Stimulated activated CD8-positive, alpha-beta memory T cell treated with anti-CD3 and anti-CD28 coated beads, Interleukin-4, amount 100 ng/mL, for 1 hour (primary cell): ENCODE measurements at places on chromosomes 6 and 20.

DNA sequence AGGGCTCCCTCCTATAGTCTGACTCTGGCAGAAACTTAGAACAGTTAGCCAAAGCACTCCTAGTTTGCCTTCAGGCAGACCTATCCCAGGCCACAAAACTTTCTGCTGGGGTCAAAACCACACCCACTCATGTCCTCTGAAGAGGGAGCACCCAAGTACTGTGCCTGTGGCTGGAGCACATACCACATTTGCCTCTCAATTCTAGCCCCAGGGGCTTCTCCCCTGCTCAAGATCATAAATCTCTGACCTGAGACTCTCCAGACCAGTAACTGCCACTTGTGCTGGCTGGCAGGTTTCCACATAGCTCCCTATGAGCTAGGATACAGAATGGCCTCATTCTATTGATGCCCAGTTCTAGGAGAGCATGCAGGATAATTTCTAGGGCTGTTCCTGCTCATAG lies 781.0 kb downstream of the EYS start:
- no peak for DNase-seq

GRCh38 chr6:136553166-136553787 lies 3.1 kb upstream of the MAP7 start:
- no peak for DNase-seq

- no peak for DNase-seq
Measured at GRCh38 chr6:13006578-13007300, 290.2 kb downstream of the PHACTR1 start.

DNA sequence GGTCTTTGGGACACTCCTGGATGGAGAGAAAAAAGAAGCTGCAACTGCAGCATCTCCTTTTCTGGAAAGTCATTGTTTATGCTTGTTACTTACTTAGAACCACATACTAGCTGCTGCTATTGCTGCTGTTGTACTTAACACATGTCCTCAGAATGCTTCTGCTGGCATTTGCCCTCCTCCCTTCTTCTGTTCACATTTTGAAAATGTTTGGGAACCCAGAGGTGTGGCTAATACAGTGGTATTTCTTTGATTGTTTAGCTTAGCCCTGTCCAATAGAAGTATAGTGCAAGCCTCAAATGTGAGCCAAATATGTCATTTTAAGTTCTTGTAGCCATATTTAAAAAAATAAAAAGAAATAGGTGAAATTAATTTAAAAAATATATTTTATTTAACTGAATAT lies 8.4 kb downstream of the DTD1 start:
- DNase-seq: no peak

DNA sequence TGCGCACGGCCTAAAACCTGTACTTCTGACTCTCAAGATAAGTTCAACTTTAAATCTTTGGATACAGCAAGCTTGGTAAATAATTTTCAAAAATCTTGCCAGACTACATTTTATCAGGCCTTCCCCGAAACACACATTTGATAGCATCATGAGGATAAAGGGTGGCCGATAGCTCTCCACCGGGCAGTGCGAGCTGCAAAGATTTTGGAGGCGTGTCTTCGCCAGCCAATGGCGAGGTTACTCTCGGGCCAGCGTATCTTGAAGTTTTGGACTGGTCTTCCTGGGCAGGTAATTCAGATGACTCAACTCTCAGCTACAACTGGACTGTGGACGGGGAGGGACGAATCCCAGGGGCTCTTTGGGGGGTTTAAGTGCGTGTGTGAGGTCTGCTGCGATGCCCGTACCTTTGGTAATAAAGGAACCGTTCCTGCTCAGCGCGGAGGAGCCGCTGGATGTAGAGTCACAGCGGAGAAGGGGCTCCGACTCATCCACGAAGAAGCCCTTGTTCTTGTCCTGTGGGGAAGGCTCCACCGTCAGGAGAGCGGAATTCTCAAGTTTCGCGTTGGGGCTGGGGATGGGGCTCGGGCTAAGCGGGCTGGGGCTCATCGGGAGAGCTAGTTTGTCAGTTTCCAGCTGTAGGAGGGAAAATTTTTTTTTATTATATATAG lies 75.3 kb downstream of the TNFRSF21 start:
- DNase-seq: no peak

GRCh38 chr6:1024587-1024986 lies 287.3 kb upstream of the FOXQ1 start:
- no peak for DNase-seq

DNA sequence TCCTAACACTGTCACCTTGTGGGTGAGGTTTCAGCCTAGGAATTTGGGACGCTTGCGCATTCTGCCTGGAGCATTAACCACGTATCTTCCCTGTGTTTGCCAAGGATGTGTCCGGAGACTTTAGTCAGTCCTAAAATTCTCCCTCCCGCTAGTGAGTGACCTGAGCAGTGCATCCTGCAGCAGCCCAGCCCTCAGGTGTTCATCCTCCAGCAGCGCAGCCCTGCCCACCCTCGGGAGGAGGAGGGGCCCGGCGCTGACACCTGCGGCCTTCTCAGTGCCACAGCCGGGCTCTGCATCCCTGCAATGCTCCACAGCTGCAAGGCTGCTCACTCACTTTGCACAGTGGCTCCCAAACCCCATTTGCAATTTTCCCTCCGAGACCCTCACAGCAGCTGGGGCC lies 79.5 kb downstream of the ERMARD start:
- DNase-seq: no peak

- DNase-seq: peak; percentile 9
Measured at GRCh38 chr20:19074828-19075516, 137.5 kb upstream of the SLC24A3 start.

- DNase-seq: no peak
Measured at GRCh38 chr20:37567671-37568588, 40.3 kb upstream of the BLCAP start.

DNA sequence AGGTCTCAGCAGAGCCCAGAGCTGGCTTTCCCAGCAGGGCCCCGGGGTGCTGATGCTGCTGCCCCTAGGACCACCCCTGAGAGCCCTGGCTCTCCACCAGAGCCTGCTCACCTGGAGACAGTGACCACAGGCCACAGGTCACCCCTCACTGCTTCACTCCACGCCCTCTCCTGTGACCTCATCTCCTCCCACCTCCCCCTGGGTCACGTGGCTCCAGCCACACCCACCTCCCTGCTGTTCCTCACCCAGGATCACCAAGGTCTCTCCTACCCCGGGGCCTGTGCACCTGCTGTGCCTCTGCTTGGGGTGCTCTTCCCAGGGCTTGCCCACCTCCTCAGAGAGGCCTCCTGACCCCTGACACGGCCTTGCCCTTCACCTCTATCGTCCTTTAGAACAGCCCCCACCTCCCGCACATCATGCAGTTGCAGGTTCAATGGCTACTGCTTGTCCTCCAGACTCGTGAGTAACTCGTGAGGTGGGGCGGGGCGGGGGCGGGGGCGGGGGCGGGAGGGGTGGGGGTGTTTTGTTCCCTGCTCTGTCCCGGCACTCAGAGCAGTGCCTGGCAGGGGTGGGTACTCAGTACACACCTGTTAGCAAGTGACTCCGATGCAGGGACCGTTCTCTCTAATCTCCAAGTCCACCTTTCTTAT lies 468.0 kb downstream of the PREX1 start:
- no peak for DNase-seq

DNA sequence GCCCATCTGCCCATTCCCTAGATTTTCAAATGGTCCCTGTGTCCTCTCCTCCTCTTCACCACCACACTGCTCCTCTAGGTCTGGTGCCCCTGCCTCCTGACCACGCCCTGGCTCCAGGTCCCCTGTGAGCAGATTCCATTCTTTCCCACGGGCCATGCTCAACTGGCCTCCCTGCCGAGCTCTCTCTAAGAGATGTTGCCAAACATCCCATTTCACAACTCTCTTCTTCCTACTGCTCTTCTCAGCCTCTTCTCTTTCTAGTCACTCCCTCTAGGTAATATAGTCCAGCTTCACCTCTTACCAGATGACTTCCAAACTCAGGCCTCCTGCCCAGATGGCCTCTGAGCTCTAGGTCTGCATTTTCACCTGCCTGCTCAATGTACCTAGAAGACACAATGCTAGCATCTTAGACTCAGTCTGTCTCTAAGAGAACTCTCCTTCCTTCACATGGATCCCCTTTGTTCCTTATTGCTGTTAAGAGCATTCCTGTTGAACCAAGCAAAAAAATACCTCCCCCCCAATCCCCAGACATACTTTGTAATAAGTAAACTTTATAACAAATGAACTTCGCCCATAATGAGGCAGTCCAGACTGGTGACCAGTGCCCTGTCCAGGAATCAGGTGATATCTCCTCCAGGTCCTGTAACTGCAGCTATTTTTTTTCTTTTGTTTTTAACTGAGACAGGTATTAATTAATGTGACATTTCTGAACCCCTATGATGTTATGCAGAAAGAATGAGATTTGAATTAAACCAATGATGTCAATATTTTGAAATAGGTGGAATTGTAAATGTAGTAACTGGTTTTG lies 79.0 kb downstream of the LYRM4 start:
- no peak for DNase-seq

DNA sequence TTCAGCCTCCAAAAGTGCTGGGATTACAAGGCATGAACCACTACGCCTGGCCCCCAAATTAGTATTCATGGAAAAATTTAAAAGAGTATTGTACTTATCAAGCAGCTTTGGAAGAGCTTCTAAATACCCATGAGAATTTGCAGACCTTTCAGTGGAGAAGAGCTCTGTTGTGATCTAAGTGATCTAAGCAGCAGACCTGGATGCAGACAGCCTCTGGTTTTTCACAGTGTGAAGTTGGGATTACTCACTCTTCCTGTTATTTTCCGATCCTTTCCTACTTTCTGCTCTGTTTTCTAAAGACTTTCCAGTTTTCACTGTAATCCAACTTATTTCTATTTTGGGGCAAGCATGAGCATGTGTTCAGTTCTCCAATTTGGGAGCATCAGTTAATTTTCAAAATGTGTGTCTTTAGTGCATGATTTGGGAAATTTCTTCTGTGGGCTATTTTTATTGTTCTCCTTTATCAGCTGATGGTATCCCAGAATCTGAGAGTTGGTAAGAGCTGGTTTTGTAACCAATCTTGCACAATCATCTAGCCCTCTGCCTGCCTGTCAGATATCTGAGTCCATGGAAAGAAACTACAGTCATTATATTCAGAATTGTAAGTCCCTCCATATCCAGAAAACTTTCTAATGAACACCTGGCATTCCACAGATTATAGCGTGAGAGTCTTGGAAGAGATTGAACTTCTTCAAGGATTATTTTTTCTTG lies 207.7 kb upstream of the DTNBP1 start:
- DNase-seq: no peak

GRCh38 chr6:151675746-151676459 lies 131.6 kb upstream of the ESR1 start:
- no peak for DNase-seq

- DNase-seq: no peak
Measured at GRCh38 chr6:62445521-62445920, 159.5 kb upstream of the KHDRBS2 start.

- no peak for DNase-seq
Measured at GRCh38 chr6:17501982-17502704, 98.0 kb upstream of the FAM8A1 start.

DNA sequence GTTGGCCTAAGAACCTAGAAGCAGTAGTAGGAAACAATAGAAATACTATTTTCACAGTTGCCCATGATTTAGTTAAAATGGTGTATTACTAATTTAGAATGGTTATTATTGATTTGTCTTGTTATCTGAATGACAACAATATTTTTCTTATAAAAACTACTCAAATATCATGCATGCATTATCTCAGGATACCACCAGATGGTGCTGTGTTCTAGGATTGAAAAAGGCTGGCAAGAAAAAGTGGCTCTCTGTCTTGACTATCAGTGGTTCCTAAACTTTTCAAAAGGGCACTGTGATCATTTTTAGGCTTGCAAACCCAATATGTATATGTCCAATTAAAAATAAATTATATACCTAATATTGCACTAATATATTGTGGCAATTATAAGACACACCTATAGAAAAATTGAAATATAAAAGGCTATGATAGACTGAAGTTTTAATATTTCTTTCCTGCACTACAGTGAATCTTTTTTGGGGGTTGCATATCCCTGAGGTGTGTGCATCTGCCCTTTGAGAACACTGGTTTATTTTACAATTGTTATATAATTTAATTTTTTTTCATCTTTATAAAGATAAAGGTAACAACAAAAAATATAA lies 131.7 kb upstream of the MLIP start:
- DNase-seq: no peak

DNA sequence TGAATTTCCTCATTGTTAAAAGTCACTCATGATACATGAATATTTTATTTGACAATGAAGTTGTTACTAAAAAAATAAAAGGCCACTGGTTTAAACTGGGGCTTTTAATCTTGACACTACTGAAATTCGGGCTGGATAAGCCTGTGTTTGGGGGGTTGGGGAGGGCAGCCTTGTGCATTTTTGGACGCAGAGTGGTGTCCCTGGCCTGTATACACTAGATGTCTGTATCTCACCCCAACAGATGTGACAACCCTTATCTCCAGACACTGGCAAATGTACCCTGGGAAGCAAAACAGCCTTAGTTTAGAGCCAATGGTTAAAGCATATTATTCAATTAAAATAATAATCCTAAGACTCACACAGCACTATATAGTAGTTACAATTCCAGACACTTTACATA lies 24.8 kb downstream of the MAN1A1 start:
- no peak for DNase-seq

- no peak for DNase-seq
Measured at GRCh38 chr6:6968357-6968730, 139.4 kb upstream of the RREB1 start.
